ENCODE measurements at places on chromosomes 5 and 9. TPM values are rescaled to one million over a fixed set of nuclear protein-coding genes. Genes with fewer than 3 reads are reported as not detected.

REEP2 gene
- polyA plus RNA-seq, result 23.2 TPM

WDR36 gene
- polyA plus RNA-seq, result 11.2 TPM

PCDHB16 gene
- 3.9 TPM for polyA plus RNA-seq

CATSPER3 gene
- polyA plus RNA-seq, result 0.58 TPM

REXO4 gene
- 33.1 TPM for polyA plus RNA-seq

CEP72 gene
- polyA plus RNA-seq, result 4.0 TPM

TEK gene
- 15.4 TPM for polyA plus RNA-seq

ACTBL2 gene
- polyA plus RNA-seq, result not detected

RALGPS1 gene
- 7.2 TPM for polyA plus RNA-seq

Data from muscle of leg (tissue), 16 donors.